ENCODE measurements at places on chromosomes 7 and 10.

- DNase-seq = no peak
Observed at GRCh38 chr7:65453341-65454030, 79.8 kb downstream of the ZNF92 start.

DNA sequence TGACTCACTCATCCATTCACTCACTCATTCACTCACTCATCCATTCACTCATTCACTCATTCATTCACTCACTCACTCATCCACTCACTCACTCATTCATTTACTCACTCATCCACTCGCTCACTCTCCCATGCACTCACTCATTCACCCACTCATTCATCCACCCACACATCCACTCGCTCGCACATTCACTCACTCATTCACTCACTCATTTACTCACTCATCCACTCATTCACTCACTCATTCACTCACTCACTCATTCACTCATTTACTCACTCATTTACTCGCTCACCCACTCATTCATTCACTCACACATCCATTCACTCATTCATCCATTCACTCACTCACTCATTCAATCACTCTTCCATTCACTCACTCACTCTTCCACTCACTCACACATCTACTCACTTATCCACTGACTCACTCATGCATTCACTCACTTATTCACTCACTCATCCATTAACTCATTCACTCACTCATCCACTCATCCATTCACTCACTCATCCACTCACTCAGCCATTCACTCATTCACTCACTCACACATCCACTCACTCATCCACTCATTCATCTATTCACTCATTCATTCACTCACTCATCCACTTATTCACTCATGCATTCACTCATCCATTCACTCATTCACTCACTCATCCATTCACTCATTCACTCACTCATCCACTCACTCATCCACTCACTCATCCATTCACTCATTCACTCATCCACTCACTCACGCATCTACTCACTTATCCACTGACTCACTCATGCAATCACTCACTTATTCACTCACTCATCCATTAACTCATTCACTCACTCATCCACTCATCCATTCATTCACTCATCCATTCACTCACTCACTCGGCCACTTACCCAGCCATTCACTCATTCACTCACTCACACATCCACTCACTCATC is 74.0 kb downstream of the CARD11 start:
- DNase-seq = no peak

GRCh38 chr7:4203626-4204512 is 478.2 kb upstream of the FOXK1 start:
- DNase-seq = no peak

GRCh38 chr10:97629289-97629688 is 4.0 kb downstream of the MORN4 start:
- no peak for DNase-seq

- DNase-seq = no peak
Observed at GRCh38 chr7:157587805-157588560, 251.2 kb downstream of the DNAJB6 start.

DNA sequence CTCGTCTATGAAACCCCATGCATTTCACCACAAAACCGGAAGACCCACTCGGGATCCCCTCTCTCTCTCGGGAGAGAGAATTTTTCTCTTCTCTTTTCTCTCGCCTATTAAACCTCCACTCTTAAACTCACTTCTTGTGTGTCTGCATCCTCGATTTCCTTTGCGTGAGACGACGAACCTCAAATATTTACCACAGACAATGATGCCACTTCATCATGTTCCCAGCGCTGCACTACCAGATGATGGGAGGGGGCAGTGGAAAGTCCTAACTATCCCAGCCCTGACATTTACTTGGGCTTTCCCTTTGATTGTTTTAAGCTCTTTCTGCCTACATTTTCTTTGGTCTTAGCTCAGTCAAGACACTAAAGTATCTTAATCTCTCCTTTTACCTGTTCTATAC is 906.7 kb downstream of the GRID1 start:
- no peak for DNase-seq

- DNase-seq = no peak
Observed at GRCh38 chr7:47785923-47786556, 162.2 kb downstream of the PKD1L1 start.

- no peak for DNase-seq
Observed at GRCh38 chr7:132656846-132657776, 80.8 kb upstream of the PLXNA4 start.

- no peak for DNase-seq
Observed at GRCh38 chr7:40175725-40176510, 41.1 kb downstream of the SUGCT start.

DNA sequence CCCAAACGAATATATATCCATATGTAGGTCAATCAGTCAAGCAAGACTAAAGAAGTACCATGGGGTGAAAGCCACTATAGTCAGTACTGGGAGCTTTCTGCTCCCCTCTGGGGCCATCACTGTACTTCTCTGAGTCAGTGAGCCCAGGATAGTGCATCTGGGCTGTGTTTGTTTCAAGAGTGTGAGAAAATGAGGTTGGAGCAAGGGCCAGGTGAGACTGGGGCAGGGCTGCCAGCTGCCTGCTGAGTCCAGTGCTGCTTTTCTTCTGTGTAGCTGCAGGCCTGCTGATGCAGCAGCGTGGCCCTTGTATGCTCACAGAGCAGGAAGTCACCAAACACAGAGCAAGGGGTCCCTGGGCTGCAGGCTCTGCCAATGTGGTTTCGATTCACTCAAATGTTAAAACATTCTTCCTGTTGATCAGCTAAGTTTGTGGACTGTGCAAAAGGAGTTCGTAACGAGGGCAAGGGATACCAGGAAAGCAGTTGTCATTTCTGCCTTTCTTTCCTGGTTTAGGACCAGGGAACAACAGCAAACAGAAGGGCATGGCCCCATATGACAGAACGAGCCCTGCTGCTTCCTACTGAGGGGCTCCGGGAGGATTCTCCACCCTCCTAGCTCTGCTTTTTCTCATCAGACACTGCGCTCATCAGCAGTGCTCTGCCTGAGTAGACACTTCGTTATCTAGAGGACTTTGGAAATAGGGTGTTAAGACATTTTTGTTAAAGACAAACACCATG is 65.4 kb upstream of the TNS3 start:
- no peak for DNase-seq

DNA sequence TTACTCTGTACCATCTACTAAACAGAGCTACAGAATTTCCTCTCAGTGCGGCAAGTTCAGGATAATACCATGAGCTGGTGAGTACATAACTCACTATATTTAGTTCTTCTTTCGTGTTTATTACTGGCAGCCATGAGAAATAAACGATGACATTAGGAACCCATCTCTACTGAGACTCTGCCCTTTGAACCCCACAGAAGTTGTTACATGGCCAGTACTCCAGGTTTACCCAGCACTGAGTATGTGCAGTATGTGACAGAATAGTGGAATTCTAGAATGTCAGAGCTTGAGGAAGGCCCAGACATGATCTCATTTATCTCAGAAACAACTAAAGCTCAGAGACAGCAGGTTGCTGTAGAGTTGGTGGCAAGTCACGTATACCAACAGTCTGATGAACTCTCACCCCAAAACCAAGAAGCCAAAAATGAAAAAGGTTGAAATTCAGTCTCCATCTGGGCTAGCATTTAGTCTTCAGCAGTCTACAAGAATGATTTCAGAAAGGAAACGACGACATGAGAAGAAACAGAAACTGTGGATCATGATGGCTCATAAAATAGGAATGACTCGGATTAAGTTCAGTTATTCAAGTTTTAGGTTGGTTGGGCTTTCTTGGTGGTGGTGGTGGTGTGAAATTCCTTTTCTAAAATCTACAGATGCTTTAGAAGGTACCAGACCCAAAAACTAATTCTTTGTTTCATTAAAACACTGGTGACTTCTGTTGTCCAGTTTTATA is 78.5 kb downstream of the SORBS1 start:
- DNase-seq = no peak

DNA sequence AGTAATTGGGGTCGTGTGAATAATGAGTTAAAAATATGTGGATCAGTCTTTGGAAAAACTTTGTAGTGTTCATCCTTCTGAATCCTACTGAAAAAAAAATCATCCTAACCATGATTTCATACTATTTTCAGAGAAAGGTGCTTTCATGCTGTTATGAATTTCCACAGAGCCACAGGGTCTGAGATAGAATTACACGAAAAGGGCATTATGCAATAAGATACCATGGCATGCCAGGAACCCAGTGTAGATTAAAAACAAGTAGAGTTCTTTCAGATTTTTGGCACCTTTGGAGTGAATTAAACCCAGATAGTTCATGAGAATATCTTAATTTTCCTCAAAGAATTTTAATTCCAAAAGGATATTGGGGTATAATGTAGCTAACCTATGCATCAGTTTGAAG is 47.5 kb upstream of the AGMO start:
- no peak for DNase-seq

GRCh38 chr7:50293509-50294179 is 10.9 kb upstream of the IKZF1 start:
- no peak for DNase-seq

- DNase-seq = no peak
Observed at GRCh38 chr7:21767300-21767900, 178.3 kb downstream of the CDCA7L start.

DNA sequence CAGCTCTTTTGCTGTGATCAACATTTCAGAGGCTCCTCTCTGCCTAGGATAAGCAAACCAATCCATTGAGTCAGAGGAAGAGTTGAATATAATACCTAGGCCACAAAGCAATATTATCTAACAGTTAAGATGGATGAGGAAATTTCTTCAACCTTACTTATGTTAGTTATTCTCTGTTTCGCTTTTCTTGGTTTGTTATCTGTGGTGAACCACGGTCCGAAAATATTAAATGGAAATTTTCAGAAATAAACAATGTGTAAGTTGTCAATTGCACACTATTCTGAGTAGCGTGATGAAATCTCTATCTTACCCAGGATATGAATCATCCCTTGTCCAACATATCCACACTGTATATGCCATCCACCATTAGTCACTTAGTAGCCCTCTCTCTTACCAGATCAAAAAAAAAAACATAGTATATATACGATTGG is 1.5 kb upstream of the HTR7 start:
- no peak for DNase-seq

GRCh38 chr7:26329520-26330255 is 38.0 kb downstream of the SNX10 start:
- no peak for DNase-seq

- no peak for DNase-seq
Observed at GRCh38 chr7:24738577-24738976, 18.7 kb downstream of the GSDME start.

GRCh38 chr7:80428161-80429054 is 83.5 kb downstream of the GNAT3 start:
- DNase-seq = no peak

DNA sequence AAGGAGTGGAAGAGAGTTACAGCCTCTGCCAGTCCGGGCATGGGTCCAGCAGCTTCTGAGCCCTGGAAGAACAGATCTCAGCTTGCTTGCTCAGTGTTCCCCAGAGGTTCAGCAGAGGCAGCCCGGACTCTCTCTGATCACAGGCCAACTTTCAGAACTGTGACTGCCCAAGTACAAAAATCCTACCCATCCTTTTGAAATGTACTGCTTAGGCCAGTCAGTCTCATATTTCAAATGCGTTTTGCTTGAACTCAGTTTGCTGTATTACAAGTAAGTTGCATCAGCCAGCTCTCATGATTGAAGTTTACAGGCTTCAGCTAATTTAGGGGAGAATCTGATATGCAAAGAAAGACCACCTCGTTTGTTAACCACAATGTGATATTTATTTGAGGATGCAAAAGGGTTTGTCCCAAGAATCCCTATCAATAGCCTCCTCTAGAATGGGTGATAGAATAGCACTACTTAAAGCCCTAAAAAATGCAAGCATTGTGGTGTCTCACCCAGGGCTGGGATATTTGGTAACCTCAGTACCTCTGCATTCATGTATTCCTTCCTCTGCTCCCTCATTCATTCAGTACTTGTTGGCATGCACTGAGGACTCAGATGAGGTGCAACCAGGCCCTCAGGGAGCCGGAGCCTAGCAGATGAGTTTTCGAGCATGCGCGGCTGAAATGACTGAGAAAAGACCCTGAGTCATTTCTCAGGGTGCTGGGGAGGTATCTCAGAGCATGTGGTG is 7.0 kb downstream of the AIMP2 start:
- DNase-seq = no peak

DNA sequence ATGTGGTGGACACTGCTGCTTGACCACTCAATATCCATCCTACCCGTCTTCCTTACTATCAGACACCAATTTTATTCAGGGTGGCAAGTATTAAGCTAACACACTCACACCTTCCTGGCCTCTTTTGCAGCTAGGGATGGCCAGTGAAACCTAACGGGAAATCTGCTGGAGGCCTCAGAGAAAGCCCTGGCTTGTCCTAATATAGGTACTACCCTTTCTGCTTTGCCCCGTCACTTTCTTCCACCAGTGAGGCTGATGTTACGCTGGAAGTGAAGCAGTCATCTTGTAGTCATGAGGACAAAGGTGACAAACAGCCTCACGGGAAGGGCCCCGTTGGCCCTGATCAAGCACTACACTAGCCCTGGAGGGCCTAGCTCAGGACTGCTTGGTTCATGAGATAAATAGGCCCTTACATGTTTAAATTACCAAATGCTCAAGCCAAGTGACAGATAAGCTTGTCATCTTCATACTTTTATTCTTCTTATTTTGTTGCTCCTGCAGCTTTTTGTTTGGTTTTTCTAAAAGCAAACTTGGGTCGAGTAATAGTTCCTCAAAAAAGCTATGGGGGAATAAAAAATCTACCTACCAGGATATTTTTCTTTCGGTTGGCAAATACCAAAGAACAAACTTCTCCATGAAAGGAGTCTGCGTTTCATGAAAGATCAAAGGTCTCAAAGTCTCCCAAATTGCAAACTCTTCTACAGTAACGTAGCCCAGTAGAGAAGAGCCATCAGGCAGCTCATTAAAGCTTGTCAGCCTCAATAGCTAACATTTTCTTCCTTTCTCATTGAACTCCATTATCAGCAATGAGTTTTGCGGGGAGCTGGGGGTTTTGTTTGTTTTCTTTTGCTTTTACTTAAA is 17.5 kb downstream of the CREB3L2 start:
- DNase-seq = no peak

DNA sequence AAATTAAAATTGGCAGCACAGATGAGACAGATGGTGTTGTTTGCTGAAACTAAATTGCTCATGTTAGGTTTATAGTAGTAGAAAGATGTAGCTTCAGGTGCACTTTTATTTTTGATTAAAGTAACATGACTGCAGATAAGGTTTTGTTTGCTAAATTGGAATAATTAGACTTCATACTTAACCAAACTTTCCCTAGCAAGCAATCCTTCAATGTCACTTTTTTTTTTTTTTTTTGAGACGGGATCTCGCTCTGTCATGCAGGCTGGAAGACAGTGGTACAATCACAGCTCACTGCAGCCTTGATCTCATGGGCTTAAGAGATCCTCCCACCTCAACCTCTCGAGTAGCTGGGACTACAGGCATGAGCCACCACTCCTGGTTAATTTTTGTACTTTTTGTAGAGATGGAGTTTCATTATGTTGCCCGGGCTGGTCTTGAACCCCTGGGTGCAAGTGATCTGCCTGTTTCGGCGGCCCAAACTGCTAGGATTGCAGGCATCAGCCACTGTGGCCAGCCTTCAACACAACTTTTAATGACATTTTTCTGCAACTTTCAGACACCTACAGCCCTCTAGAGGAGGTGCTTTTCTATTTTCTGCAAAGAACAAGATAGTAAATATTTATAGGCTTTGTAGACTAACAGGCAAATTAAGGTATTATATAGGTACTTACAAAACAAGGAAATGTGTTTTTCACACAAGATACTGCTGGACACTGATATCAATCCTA is 84.8 kb upstream of the CCNY start:
- DNase-seq = no peak

- DNase-seq = no peak
Observed at GRCh38 chr10:90269699-90270098, 568.3 kb downstream of the KIF20B start.
